ENCODE measurements at places on chromosomes 7 and 10.

DNA sequence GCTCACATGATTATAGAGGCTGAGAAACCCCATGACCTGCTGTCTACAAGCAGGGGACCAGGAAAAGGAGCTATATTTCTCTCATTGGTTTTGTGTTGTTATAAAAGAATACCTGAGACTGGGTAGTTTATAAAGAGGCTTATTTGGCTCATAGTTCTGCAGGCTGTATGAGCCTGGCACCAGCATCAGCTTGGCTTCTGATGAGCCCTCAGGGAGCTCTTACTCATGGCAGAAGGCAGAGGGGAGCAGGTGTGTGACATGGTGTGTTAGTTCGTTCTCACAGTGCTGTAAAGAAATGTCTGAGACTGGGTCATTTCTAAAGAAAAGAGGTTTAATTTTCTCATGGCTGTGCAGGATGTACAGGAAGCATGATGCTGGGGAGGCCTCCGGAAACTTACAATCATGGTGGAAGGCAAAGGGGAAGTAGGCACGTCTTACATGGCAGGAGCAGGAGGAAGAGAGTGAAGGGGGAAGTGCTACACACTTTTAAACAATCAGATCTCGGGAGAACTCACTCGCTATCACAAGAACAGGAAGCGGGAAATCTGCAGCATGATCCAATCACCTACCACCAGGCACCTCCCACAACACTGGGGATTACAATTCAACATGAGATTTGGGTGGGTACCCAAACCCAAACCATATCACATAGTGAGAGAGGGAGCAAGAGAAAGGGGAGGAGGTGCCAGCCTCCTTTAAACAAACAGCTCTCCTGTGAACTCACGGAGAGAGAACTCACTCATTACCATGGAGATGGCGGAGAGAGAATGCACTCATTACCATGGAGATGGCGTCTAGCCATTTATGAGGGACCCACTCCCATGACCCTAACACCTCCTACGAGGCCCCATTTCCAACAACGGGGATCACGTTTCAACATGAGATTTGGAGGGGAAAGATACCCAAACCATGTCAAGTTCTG lies 133.4 kb downstream of the JCAD start:
- DNase-seq = no peak

- DNase-seq = no peak
Measured at GRCh38 chr7:151018421-151019129, 5.7 kb downstream of the ATG9B start.

DNA sequence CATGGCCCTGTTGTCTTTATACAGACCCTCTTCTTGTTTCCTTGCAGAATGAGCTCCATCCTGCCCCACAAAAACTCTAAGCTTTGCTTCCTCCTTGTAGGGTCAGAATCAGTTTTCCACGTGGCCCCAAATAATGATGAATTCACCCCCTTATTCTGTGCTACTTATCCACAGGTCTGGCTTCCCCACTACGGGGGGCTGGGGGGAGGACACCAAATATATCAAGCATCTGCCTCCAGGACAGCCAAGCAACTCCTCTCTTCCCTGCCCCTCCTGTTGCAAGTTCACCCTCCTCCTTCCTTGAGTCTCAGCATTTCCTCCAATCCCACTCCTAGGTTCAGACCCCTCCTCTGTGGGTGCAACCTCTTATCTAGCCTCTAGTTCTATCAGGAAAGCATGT lies 743.3 kb downstream of the GRID1 start:
- DNase-seq = no peak

DNA sequence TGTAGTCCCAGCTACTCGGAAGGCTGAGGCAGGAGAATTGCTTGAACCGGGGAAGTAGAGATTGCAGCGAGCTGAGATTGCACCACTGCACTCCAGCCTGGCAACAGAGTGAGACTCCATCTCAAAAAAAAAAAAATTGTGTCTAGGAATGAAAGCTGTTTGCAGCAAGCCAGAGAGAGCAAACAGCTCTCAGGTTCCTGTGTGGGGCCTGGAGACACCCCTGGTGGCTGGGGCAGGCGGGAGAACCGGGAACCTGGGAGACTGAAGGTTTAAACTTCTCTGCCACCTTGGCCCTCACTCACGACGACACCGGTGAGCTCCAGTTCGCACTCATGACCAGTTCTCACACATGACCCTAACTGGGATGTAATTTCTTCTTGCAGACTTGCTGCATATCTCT lies 13.2 kb upstream of the UNCX start:
- DNase-seq = no peak

DNA sequence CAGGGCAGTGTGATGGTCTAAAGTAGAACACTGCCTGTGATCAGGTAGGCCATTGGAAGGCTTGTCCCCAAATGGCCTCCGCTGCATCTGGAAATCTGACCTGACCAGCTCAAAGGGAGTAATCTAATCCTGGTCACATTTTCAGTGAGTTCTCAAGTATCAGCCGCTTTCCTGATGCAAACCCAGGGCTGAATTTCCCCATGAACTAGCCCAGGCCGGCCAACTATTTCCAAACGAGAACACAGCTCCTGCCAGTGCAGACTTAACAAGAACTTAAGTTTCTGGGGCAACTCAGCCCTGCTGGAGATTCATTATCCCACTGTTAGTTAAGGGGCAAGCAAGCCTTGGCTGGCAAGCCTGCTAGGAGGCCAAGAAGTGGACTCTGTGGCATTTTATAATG lies 59.6 kb upstream of the FAM180A start:
- no peak for DNase-seq

- DNase-seq = no peak
Measured at GRCh38 chr10:25938405-25938804, 4.4 kb downstream of the MYO3A start.

- DNase-seq = peak; percentile 70
Measured at GRCh38 chr7:122143751-122144711, at the start of gene AASS. AASS (minus strand) TSS chr7:122144249; CDS start chr7:122133726, 10,523 bp downstream.
